Stimulated activated CD4-positive, alpha-beta T cell treated with anti-CD3 and anti-CD28 coated beads, Interleukin-4, amount 100 ng/mL, for 4 hours (primary cell): ENCODE measurements at places on chromosomes 7 and 10.
A peak's percentile ranks its signal among the peaks of the same experiment; 100 is the strongest.

- DNase-seq = no peak
Measured at GRCh38 chr10:129222436-129222835, 244.6 kb upstream of the MGMT start.

DNA sequence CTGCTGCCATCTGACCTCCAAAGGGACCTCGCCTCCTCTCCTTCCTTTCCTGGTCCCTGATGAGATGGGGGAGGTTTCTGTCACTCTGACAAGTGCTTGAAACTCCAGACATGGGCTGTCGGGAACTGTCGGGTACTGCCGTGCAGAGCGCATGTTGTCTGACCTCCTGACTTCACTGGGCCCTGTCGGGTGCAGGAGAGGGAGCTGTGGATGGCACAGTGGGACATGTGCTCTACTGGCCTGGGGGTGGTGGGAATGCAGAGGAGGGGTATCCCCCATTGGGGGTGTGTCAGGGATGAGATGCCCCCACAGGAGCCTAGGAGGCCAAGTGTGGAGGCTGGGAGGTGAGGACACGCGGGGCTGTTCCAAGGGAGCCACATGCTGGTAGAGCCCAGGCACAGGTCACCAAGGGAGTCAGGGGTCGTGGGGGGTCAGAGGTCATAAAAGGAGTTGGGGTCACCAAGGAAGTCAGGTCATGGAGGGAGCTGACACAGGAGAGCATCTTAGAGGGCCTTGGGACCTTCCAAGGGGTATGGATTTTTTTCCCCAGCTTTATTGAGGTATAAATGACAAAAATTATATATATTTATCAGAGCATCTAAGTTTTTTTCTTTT is 30.9 kb downstream of the TMEM120A start:
- DNase-seq = no peak

- no peak for DNase-seq
Measured at GRCh38 chr7:68041554-68041953, 1044.9 kb downstream of the TYW1 start.

DNA sequence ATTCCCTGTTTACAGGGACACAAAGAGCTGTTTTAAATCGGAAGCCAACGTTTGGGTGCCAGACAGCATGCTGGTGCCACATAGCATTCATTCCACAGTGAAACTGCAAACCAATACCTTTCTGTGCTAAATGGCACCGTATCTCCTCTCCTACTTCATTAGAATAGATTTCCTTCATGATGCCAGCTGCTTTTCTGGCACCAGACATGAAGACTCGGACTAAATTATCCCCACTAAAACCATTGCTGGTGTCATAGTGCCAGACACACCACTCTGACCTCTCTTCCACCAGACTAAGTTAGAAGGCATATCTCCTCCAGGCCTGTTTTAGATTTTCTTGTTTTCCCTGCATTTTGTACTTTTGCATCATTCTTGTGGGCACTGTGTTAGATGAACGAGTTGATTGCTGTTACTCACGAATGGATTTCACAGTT is 155.1 kb downstream of the ETV1 start:
- DNase-seq = no peak

DNA sequence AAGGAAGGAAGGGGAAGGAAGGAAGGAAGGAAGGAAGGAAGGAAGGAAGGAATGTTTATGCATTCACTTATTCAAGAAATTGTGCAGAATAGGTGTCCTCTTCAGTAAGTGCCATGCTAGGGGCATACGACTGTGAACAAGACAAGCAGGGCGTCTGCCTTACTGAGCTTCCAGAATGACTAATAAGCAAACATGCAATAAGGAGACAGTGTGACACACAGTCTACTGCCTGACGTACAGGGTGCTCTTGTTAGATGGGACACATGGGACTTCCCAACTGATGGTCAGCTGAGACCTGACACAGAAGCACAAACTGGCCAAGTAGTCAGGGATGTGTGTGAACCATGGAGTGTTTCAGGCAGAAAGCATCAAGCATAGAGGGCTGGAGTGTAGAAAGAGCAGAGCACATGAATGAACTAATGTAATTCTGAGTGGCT is 18.2 kb downstream of the DNAJC12 start:
- DNase-seq = no peak

DNA sequence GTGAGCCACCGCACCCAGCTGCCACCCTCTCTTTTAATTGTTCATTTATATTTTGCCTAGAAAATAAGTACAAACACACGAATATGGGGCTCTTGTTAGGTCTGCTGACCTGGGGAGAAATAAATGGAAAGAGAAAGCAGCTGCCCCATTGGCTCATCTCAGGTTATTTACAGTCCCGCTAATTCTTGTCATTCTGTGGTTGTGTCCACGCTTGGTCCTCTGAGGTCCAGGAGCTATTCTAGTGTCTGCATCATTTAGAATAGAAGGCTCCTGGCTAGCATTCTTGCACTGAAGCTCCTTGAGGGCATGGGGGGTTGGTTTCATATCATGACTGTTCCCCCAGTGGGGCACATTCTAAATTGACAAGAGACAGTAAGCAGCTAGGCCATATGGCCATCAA is 128.5 kb downstream of the TACC2 start:
- DNase-seq = no peak

DNA sequence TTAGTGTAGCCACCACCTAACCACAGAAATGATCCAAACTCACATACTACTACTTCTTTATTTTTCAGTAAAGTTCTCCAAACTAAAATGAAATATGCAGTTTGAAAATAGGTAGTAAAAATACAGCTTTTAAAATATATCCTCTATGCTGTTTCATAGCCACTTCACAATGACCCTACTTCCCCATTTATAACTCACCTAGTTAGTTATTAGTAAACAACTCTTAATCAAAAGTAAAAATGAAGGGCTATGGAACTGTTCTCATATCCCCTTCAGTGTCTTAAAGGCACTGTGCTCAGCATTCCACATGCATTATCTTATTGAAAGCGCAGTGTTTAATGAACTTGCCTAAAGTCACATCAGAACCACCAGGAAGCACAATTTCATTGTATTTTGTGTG is 43.5 kb downstream of the KMT2C start:
- DNase-seq = no peak

DNA sequence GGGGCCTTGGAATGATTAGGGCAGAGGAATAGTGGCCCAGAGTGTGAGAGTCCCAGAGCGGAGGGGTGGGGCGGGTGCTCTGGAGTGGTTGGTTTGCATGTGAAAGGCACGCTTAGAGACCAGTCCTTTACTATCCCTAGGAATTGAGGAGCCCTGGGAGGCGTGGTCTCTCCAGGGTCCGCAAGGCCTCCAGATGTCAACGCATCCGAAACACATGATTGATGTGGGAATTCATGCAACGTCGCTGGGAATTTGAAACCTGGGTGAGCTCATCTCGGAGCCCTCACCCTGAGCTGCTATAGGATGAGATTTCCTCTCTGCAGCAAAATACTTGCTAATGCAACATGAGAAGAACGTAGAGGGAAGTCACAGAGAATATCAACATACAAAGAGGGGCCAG is 51.2 kb downstream of the NPTX2 start:
- no peak for DNase-seq

DNA sequence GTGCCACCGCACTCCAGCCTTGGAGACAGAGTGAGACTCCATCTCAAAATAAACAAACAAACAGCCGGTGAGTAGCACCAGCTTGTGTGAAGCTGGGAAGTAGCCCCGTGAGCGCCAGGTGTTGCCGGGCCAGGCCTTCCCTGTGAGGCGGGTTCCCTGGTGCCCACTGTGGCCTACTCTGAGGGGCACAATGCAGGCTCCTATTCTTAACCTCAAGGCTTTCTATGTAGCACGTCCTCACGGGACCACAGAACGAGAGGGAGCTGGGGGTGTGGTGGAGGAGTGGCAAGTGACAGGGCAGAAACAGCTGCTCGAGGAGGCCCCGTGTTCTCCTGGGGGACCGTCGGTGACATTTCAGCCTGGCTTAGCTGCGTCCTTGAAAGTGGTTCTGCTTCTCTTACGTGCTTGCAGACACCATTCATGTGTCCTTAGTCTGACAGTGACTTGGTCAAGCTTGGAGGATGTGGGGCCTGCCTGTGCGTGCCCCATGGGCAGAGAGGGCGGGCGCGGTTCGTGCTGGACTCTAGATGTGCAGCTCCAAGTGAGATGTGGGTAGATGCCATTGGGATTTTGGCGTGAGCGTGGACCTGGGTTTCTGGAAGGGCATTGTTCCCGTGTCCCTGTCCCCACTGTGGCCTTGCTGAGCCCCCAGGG is 116.6 kb downstream of the NKX6-2 start:
- DNase-seq = no peak

DNA sequence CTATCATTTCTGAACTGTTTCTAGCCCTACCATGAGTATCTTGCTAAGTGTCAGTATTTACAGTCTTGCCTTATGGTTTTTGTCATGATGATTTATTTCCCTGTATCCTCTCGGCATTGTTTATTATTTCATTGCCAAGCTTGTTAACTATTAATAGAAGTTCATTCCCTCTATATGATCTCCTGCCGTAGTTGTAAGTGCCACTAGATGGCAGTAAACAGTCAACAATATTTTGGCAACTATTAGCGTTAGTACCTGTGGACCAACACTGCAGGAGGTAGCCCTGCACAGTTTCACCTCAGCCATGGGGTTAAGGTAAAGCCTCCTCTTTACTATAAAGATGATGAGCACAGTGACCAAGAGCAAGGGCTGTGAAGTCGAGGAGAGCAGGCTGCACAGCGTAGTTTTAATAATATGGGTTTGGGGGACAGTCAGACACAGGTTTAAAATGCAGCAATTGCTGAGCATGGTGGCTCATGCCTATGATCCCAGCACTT is 26.1 kb upstream of the CCNJ start:
- no peak for DNase-seq

DNA sequence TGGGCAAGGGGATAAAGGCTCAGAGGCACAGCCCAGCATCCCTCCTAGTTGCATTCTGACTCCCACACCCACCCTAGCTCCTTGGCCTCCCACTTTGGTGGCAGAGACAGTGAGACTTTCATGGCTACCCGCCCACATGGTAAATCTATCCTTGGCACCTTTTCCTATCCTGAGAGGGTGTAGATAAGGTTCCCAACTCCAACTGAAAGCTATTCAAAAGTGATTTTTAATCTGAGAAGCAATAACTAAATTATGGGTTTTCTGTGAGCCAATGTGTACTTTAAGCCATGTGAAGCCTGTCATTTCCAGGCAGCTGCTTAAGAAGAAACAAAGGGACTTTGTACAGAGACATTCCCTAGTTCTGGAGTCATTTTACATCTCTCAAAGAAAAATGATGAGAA is 9.1 kb downstream of the LAMB1 start:
- no peak for DNase-seq

DNA sequence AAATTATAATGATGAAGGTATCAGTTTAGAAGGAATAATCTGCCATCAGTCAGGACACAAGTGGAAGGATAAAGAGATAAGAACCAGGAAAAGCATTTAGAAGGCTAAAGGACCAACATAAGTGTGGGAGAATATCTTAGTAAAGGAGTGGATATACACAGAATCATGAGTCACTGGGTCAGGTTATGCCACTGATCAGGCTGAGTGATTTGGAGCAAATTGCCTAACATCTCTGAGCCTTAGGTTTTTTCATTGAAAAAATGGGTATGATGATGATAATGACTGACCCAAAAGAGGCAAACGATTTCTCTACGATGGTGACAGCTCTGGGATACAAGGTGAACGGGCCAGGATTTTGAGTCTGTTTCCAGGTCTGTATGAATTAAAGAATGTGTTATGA is 2.8 kb upstream of the CUL1 start:
- no peak for DNase-seq

- DNase-seq = no peak
Measured at GRCh38 chr7:157266272-157266671, 70.5 kb upstream of the DNAJB6 start.

- DNase-seq = peak; percentile 16
Measured at GRCh38 chr10:132232023-132232951, 45.5 kb downstream of the DPYSL4 start.

GRCh38 chr7:96778263-96778662 is 68.6 kb upstream of the SEM1 start:
- DNase-seq = no peak

- DNase-seq = no peak
Measured at GRCh38 chr10:129833468-129833950, 130.6 kb downstream of the EBF3 start.

DNA sequence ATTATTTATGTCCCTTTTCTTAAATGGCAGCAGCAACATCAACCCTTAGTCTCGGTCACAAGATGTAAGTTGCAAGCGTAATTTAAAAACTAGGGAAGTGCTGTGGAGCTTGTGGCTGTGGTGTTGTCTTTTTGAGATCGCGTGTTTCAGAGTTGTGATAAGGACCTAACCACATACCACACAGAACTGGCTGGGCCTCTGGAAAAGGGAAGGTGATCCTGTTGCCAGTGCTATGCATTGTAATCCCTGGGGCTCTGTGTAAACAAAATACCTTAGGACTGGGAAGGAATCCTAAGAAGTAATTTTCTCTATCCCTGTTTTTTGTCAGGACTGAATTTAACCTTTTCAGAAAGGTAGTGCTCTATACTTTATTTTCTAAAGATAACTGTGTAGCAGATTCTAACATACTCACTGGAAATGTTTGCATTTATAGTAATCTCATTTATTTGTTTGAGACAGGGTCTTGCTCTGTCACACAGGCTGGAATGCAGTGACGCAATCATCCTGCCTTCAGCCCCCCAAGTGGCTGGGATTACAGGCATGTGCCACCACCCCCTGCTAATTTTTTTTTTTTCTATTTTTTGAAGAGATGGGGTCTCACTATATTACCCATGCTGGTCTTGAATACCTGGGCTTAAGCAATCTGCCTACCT is 60.4 kb downstream of the INPP5F start:
- DNase-seq = no peak

- DNase-seq = no peak
Measured at GRCh38 chr7:139820089-139820488, 9.0 kb upstream of the TBXAS1 start.

DNA sequence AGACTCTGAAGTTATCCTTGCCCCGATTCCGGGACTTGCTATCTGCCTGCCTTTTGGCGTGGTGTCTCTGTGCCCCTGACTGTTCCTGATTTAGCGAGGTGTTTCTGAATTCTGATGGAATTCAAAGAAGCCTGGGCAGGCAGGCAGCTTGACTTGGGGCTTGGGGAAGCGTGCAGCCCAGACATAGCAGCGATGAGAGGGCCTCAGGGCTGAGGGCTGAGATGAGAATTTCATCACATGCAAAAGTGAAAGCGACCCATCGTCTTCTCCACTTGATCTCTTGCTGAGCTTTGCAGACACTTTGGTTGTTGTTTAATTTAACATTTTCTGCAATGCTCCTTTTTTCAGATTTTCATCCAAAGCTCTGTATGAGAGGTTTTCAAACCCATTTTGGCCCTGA is 57.8 kb downstream of the TCF7L2 start:
- no peak for DNase-seq

- DNase-seq = no peak
Measured at GRCh38 chr7:128937647-128938543, at the start of gene IRF5. Gene IRF5 (plus strand): TSS chr7:128937927. CDS start chr7:128942082, 4,155 bp downstream.

DNA sequence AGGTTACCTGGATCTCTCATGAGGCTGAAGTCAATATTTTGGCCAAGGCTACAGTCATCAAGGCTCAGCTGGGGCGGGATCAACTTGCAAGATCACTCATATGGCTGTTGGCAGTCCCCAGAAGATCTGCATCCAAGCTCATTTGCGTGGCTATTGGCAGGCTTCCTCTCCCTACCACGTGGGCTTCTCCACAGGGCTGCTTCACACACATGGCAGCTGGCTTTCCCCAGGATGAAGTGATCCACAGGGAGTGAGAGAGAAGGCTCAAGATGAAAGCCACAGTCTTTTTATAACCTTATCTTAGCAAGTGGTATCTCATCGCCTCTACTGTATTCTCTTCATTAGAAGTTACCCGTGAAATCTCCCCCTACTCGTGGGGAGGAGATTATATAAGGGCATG is 167.4 kb downstream of the TMEM26 start:
- no peak for DNase-seq

GRCh38 chr10:103044942-103045489 is 126.9 kb downstream of the CNNM2 start:
- no peak for DNase-seq

GRCh38 chr7:32102432-32102873 is 32.2 kb upstream of the PDE1C start:
- no peak for DNase-seq
